CD4-positive, alpha-beta T cell treated with Interleukin-21 for 1 hour (primary cell): ENCODE measurements at places on chromosomes 5 and 9.

GRCh38 chr9:124188331-124189110 is 69.2 kb upstream of the NEK6 start:
- DNase-seq, result no peak

DNA sequence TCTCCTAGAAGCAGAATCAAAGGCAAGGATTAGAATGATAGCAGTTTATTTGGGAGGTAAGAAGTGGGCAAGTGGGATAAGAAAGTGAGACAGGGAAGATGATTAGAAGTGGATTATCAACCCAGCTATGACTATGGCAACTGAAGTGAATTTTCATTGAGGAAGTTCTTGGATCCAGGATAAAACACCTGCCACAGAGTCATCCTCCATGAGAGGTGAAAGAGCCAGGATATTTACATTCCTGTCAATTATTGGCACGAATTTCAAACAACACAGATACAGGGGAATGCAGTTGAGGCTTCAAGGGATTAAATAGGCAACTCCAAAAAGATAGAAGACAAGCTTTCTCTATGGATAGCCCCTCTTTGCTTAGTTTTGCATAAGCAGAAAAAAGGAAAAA is 31.8 kb upstream of the ZNF366 start:
- DNase-seq, result no peak

- DNase-seq, result no peak
Observed at GRCh38 chr9:78533500-78533899, 236.6 kb downstream of the PSAT1 start.

DNA sequence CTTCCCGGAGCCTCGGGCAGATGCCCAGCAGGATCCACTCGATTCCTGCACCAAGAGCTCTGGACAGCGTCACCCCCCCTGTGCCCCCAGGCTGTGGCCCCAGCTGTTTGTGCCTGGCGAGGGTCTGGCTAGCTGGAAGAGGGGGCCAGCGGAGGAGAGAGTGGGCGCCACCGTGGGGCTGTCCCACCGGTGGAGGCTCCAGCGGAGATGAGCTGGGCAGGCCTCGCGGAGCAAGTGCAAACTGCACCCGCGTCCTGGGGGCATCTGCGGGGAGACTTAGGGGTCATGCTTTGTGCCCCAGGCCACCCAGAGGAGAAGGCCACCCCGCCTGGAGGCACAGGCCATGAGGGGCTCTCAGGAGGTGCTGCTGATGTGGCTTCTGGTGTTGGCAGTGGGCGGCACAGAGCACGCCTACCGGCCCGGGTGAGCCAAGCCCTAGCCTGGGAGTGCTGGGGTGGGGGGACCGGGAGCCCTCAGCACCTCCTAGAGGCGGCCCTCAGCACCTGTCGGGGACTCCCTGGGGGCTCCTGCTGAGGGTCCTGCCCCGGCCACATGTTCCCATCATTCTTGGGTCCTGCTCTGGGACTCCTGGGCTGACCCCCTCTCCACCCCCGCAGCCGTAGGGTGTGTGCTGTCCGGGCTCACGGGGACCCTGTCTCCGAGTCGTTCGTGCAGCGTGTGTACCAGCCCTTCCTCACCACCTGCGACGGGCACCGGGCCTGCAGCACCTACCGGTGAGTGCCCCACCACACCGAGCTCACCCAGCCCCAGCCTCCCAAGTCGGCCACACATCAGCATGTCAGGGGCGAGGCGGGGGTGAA is 5.4 kb downstream of the EGFL7 start:
- no peak for DNase-seq

- no peak for DNase-seq
Observed at GRCh38 chr9:126457175-126457547, 130.5 kb downstream of the MVB12B start.
